ENCODE measurements at places on chromosomes 4 and X.

DNA sequence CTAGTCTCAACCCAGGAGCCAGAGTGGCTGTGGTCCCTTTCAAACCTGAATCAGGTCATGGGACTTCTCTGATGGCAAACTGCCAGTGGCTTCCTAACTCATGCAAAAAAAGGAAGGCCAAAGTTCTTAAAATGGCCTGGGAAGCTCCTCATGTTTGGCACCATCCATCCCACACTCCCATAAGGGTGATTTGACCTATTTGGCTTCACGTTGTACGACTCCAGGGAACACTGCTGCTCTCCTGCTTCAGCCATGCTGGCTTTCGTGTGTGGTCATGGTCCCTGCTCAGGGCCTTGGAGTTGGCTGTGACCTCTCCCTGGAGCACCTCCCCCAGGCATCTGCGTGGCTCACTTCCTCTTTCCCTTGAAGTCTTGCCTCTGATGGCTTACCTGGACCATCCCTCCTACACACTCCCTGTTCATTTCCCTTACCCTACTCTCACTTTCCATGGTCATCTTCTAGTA lies 12.8 kb upstream of the TMSB4X start:
- no peak for DNase-seq

DNA sequence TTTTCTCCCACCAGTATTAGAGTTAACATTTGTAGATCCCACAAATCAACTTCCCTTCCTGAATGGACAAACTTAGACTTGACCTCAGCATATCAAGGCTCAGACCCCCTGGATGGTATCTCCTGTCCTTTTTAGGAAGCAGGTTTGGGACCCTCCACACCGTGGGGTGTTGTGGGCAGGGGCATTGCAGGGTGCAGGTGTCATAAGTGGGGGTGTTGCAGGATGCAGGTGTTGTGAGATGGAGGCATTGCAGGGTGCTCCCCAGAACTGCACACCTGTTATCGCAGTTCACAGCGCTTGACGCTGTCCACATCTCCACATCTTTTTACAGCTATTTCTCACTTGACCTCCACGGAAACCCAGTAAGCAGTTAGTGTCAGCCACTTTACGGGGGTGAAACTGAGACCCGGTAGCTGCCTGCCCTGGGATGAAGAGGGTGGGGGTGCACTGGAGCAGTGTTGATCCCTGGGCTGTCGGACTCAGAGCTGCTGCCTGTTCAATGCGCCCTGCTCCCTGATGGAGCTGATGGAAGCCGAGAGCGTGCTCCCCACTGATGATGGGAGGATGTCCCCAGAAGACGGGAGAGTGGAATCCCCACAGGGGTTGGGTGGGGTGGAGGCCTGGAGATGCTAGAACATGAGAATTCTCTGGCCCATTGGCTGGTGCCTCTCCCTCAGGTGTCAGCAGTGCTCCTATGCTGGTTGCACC lies 25.3 kb downstream of the SH3TC1 start:
- DNase-seq: no peak

DNA sequence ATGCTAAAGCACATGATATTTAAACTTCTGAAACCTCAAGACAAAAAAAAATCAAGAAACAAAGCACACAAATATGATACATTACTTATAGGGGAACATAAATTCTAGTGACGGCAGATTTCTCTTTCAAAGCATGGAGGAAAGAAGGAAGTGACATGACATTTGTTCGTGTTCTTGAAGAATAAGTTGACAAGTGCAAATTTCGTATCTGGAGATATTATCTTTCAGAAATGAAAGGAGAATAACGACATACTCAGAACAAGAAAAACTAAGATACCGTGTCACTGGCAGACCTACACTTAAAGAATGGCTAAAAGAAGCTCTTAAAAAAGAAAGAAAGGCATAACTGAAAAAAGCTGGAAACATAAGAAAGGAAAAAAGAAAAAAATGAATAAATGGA lies 16.6 kb downstream of the CENPVL2 start:
- no peak for DNase-seq

GRCh38 chr4:26609391-26609790 lies 25.5 kb downstream of the TBC1D19 start:
- DNase-seq: no peak

- DNase-seq: peak; percentile 37
Observed at GRCh38 chr4:66572949-66573348, 902.7 kb upstream of the EPHA5 start.

GRCh38 chr4:100540131-100540530 lies 22.3 kb upstream of the EMCN start:
- no peak for DNase-seq

- no peak for DNase-seq
Observed at GRCh38 chr4:147325571-147325981, 155.3 kb upstream of the EDNRA start.

DNA sequence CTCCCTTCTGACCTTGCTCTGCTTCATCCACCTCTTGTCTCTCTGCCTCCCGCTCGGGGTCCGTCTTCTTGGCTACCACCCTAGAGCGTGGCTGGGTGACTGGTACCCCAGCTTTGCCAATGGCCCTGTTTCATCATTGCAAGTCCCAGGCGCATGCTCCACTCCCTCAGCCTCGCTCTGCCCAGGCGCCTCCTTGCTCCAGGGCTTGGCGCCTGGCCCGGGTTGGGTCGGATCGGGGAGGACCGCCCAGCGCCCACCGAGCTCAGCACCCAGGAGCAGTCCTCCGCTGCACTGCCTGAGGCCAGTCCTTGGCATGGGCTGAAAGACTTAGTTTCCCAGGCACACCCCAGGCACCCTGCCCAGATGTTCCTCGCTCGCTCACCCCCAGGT lies 577 bp downstream of the BGN start:
- DNase-seq: peak; percentile 77

GRCh38 chr4:168748807-168749206 lies 252.0 kb downstream of the PALLD start:
- DNase-seq: no peak

DNA sequence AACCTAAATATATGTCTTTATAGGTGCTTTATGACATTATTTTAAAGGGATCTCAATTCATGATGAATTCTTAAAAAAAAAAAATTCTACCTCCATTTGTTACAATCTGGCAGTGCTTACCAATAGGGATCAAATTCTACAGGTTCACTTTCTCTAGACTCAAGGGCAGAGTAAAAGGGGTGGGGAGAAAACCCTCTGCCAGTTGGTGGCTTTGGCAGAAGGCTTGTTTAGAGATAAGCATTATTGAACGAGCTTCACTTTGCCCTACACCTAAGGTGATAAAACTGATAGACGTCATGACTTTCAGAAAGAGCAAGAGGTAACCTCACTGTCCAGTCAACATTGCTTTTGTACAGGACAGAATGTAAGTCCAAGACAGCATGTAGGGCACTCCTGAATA lies 53.6 kb downstream of the OSTC start:
- no peak for DNase-seq

GRCh38 chr4:141016117-141016798 lies 117.0 kb downstream of the RNF150 start:
- DNase-seq: no peak

- DNase-seq: no peak
Observed at GRCh38 chr4:72489267-72489666, 79.8 kb downstream of the ADAMTS3 start.

- DNase-seq: no peak
Observed at GRCh38 chr4:173537613-173538147, 7.7 kb upstream of the HAND2 start.

DNA sequence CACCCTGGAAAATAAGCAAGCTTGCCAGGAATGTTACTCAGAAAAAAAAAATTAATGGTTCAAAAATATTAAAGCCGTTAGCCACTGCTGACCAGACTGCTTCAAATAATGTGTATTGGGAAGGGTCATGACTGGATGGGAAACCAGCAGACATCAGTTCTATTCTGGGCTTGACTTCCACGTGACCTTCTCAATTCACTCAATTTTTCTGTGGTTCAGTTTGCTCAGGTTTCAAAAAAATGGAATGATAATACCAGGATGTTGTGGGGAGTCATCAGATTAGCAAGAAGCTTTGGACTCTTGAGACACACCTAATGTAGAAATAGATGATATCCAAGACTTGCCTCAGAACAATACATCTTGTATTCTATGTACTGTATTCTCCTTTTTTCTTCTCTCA lies 541.9 kb upstream of the BOD1L1 start:
- DNase-seq: peak; percentile 9

DNA sequence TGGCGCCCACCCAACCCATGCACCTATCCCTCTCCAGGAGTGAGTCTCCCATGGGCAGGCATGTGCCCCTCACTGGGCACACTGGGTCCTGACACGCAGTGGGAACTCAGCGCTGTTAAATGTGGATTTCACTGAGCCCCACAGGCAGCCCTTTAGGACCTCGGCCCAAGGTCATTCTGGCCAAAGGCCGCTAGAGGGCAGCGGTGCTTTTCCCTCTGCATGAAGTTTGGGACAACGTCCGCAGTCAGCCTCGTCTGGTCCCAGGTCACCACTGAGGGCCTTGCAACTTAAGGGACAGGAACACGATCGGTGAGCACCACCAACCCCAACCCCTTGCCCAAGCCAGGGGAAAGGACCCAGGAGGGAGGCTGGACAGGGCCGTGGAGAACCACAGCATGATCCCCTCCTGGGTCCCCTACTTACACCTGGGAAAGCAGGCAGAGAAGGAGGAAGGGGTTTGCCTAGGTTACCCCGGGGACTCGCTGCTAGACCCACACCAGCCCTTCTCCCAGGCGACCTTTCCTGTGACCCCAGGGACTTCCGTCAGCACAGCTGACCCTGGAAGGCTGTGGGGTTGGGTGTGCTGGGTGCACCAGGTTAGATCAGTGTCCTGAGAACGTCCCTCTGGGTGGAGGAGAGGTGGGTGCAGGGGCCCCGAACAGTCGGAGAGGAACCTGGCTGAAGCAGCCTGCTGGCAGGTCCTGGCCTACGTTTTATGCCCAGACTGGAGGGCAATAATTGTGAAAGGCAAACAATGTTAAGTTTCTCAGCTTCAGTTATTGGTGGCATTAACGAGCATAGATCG lies 24.0 kb downstream of the CYTL1 start:
- DNase-seq: peak; percentile 82

GRCh38 chr4:169080981-169081380 lies 70.9 kb upstream of the CBR4 start:
- DNase-seq: peak; percentile 43

DNA sequence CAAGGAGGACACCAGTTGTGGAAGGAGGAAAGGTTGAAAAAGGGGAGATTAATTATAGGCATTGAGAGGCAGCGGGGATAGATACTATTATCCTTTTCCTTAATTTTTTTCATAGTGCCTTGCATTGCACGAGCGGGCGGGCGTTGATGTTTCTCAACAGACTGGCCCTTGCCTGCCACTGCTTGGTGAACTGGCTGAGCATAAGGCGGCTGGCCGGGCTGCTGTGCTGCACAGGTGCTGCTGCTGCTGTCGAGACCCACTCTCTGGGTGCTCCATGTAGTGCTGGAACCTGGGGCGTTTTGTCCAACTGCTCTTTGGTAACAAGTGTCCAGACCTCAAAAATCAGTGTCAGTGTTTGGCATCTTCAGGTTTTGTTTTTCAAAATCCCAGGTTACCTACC lies 83.3 kb upstream of the PAQR3 start:
- no peak for DNase-seq

- DNase-seq: peak; percentile 4
Observed at GRCh38 chr4:84159762-84160161, 339.3 kb downstream of the NKX6-1 start.

- DNase-seq: peak; percentile 59
Observed at GRCh38 chr4:53937918-53938317, 126.5 kb downstream of the CHIC2 start.

- DNase-seq: no peak
Observed at GRCh38 chr4:34572026-34572425, 1672.3 kb downstream of the ARAP2 start.

Data from GM03348 (cell line).